G401 (cell line): ENCODE measurements at places on chromosomes 3 and 15.
A peak's percentile ranks its signal among the peaks of the same experiment; 100 is the strongest.

DNA sequence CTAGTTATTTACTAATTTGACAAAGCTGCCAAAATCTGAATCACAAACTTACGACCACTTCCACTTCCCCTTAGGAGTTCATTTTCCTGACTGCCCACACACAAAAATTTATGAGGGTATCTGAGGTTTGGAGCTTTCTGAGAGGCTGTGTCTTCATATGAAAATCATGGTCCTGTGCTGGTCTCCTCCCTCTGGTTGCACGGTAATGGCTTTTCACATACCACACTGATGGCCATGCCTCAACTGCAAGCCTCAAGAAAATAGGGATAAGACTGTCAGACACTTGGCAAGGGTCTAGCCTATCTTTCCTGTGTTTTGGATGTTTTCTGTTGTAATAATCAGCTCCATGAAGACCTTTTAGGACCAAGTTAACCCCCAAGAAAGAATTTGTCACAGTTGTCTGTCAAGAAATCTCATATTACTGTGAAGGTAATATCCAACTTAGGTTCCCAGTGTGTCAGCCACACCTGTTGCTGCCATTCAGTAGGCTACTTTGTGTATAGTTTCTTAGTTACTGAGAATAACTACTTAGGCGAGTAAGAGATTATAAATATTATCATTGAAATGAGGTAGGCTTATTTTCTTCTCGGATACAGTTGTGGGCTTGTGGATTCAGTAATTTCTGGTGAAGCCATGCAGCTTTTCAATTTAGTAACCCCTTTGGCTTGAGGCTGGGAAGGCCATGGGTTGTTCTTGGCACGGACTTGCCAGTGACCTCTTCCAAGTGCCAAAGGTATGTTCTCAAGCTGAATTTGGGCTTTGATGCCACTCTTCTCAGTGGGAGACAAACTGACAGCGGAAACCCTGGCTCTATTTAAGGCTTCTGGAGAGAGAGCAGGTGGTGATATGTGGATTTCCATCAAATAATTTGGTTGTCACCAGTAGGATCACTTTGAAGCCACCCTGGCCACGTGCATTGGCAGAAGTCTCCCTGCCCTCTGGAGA, 101.1 kb downstream of the RYR3 start:
- DNase-seq: no peak

- no peak for DNase-seq
Observed at GRCh38 chr3:108004647-108005046, 86.2 kb downstream of the CD47 start.

DNA sequence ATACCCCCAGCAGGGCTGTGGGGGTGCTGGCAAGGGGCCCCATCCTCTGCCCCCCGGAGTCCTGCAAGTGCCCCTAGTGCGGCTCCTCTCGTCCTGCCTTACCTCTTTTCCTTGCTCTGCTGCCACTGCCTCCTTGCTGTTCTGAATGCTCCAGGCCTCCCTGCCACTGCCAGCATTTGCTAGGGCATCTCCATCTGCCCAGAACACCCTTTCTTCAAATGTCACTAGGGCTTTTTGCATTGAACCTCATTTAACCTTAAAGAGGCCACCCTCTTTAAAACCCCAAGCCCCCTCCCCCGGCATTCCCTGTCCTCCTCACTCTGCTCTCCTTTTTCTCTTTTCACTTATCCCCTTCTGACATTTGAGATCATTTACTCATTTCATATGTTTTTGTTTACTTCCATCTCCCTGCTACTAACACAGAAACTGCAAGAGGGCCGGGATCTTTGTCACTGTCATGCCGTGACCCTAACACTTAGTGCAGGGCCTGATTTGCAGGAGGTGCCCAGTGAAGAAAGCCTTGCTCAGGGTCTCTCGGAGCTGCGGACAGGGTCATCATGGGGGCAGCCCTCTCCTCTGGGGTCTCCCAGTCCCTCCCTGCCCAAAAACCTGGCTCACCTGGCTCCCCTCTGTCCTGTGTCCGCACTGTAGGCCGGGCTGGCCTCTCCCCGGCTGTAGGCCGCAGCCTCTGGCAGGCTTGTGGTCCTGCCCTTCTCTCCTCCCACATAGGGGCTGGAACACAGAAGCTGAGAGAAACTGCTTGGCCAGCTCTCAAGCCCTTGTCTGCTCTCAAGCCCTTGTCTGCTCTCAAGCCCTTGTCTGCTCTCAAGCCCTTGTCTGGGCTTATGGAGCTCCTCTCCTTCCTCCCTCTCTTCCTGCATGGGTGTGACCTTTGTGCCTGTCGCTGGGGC, at the start of gene ACOX2:
Gene ACOX2, minus strand, starts transcription at position 690 of the 911 bp plus-strand sequence. CDS start 2,084 bp downstream, outside the sequence.
- peak; percentile 75 for DNase-seq

- DNase-seq: no peak
Observed at GRCh38 chr15:84657748-84658079, 285 bp downstream of the NMB start.

DNA sequence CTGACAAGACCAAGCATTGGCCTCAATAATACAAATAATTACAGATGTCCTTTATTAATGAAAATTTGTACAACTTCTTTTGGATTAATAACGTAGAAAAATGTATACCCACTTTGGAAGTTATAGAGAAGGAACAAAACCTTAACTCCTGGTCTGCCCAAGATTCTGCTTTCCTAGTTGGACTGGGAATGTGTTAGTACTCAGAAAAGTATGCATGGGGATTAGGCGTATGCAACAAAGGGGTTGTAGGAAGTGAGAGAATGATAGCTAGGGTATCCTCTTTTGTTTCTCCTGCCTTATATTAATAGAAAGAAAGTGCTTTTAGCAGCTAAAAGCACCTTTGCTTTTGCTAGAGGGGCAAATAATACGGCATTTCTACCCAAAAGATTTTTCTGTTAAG, 116.2 kb upstream of the LRRFIP2 start:
- no peak for DNase-seq

- DNase-seq: no peak
Observed at GRCh38 chr15:70609889-70610288, 153.5 kb downstream of the UACA start.

DNA sequence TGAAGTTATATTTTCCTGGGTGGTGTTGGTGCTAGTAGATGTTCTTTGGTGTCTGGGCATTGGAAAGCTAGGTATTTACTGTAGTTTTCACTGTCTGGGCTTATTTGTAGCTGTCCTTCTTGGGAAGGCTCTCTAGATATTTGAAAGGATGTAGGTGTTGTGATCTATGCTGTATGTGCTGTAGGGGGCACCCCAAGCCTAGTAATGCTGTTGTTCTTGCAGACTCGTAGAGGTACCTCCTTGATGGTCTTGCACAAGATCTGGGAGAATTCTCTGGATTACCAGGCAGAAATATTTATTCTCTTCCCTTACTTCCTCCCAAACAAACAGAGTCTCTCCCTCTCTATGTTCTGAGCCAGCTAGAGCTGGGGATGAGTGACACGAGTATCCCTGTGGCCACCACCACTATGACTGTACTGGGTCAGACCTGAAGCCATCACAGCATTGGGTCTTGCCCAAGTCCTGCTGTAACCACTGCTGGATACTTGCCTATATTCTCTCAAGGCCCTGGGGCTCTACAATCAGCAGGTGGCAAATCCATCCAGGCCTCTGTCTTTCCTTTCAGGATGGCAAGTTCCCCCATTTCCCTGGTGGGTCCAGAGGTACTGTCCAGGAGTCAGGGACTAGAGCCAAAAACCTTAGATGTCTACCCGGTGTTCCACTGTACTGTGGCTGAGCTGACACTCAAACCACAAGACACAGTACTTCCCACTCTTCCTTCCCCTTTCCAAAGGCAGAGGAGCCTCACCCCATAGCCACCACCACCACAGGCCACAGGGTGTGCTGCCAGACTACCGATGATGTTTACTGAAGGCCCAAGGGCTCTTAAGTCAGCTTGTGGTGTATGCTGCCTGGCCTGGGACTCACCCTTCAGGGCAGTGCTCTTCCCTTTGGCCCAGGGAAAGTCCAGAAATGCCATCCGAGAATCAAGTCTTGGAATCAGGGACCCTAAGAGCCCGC, 195.2 kb upstream of the DPPA4 start:
- DNase-seq: no peak

GRCh38 chr15:40836020-40836419, 7.5 kb upstream of the PPP1R14D start:
- no peak for DNase-seq

- DNase-seq: peak; percentile 79
Observed at GRCh38 chr15:91122296-91122695, 22.2 kb downstream of the SV2B start.

DNA sequence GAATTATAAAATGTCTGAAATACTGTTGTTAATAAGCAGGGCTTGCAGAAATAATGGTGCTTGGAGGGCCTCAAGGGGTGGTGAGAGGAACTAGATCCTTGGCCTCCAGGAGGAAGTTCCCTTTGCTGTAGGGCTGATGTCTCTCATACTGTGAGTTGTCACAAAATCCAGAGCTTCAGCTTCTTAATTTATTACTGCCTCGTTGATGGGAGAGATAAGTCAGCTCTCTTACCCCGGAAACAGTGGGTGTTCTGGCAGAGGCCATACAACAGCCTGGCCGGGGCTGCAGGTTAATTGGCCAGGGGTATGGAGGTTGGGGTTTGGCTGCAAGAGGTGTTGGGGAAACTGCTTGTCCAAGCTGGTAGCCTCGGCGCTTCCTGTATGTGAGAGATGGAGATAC, 15.5 kb downstream of the MAPKAPK3 start:
- DNase-seq: no peak

GRCh38 chr15:72994534-72995177, 57.6 kb upstream of the NEO1 start:
- DNase-seq: peak; percentile 11

DNA sequence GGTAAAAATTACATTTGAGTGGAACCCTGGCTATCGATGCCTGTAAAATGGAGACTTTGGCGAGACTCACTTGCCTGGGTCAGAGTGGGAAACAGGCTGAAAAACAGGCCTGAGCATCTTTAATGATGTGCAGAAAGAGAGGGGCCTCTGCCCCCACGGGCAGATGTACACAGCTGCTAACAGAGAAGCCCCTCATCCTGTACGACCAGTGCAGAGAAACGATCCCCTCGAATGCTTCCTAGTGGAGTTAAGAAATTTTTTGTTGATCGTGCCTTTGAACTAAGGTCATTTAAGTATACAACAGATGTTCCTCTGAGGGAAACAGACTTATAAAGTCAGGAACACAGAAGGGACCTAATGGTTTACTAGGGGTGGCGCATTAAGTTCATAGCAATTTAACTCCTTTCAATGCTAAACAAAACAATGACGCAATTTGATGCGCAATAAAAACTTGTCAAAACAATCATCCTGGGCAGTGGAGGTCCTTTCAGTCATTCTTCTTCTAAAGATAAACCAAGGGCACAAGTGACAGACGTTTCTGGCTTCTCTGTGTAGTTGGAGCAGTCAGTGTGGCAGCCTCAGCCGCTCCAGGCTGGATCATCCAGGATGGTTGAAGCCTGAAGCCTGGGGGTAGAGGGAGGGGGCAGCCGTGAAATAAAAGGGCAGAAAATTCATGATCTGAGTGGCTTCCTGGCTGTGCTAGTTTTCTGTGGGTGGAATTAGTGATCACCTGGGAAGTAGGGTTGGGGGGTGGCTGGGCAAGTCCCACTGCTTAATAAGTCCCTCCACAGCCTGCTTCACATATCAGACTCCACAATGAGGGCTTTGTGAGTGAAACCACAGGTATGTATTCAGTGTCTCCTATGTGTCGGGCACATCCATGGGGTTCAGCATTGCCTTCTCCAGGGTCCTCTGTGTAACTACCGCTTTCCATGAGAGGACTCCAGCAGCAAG, 50.8 kb upstream of the MRPS22 start:
- DNase-seq: no peak

GRCh38 chr3:129429080-129429451, 630 bp upstream of the EFCAB12 start:
- DNase-seq: no peak

DNA sequence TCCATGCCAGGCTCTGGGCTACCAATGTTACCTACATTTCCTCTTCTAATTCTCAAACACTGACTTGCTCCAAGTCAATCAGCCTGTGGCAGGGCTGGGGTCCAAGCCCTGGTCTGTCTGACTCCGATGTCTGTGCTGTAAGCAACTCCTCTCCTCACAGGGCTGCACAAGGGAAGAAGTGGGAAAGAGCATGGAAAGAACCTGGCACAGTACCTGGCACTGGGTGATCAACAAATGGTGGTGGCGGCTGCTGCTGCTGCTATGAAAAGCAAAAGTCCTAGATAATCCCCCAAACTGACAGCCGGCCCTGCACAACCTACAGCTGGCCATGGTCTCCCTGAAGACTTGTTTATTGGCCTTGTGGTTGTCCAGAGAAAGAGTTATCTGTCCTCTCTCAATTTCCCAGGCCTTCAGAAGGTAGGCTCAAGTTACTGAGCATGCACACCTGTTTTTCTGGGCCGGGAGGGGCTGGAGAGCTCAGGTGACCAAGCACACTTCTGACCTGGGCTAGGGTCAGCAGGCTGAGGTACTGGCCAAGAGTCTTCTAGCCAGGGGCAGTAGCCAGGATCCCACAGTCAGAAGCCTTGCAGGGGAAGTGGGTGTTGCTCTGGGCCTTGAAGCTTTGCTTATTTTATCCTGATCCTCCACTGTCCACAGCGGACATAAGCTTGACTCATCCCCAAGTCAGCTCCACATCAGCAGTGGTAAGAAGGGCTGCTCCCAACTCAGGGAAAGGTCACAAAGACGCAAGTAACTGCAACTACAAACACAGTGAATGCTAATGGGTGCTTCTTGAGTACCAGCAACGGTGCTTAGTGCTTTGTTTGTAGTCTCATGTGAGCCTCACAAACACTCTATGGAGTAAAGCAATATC, 35.3 kb upstream of the KY start:
- no peak for DNase-seq

DNA sequence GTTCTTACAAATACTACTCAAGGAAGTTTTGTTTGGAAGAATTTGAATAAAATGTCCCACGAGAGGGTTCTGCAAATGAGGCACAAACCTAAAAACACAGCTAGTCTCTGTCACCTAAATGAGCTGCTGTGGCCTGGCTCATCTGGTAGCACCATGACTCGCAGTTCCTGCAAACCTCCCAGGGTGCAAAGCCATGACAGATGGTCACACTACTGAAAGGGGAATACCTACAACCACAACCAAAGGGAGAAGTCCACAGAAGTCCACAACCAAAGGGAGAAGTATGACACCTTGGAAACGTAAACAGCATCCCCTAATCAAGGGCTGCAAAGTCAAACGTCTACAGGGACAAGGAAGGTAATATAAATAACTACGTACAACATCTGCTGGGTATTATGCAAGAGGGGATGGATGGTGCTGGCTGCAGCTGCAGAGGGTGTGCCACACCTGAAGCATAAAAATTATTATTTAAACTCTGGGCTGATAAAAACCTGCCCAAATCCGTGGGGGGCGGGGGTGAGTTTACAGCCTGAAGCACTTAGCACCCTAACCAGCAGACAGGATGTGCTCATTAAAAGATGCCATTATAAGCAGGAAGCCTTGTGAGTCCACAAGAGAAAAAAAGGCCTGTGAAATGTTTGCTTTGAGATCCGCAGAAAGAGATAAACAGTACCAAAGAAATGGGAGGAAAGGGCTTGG, 184.0 kb downstream of the MAGI1 start:
- DNase-seq: peak; percentile 67
